ENCODE measurements at places on chromosomes 13 and 19.
A peak's percentile ranks its signal among the peaks of the same experiment; 100 is the strongest.

DNA sequence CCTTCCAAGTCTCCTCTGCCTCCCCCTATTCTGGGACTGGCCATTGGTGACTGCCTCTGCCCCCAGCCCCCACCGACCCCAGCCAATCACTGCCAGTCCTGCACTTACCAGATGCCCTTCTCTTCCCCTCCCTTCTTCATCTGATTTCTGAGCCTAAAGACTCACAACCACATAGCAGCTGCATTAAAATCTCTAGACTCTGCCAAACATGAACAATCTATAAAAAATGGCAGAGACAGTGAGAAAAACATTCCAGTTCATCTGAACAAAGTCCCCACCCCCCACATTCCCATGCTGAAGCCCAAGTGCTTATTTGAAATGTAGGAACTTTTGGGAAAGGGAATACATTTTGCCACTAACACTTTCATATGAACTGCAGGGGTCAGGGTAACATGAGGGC, 60.8 kb downstream of the KCTD12 start:
- DNase-seq, result no peak

- no peak for DNase-seq
Observed at GRCh38 chr13:27359199-27359821, 65.1 kb upstream of the GTF3A start.

- no peak for DNase-seq
Observed at GRCh38 chr13:95588721-95589120, 36.2 kb downstream of the CLDN10 start.

- no peak for DNase-seq
Observed at GRCh38 chr19:47390533-47391488, 28.5 kb downstream of the MEIS3 start.

GRCh38 chr19:14479309-14479974, 4.3 kb upstream of the PTGER1 start:
- no peak for DNase-seq

- DNase-seq, result no peak
Observed at GRCh38 chr19:485583-486236, 10.6 kb upstream of the MADCAM1 start.

GRCh38 chr13:114339857-114340534, 25.7 kb downstream of the CHAMP1 start:
- DNase-seq, result no peak

GRCh38 chr13:97884707-97885468, 68.6 kb upstream of the IPO5 start:
- DNase-seq, result no peak

DNA sequence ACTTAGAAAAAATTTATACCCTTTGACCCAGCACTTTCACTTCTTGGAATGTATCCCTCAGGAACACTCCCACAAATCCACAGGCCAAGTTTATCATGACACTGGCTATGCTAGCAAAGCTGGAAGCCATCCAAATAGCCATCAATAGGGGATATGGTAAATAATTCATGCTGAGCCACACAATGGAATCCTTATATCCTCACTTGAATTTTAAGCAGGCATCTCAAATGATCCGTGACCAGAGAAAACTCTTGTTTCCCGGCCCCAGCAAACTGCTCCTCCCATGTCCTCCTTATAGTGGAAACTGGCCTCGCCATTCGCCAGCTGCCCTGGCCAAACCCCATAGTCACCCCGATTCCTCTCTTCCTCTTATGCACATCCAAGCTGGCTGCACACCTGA, 37.6 kb downstream of the GRIK5 start:
- DNase-seq, result peak; percentile 58

DNA sequence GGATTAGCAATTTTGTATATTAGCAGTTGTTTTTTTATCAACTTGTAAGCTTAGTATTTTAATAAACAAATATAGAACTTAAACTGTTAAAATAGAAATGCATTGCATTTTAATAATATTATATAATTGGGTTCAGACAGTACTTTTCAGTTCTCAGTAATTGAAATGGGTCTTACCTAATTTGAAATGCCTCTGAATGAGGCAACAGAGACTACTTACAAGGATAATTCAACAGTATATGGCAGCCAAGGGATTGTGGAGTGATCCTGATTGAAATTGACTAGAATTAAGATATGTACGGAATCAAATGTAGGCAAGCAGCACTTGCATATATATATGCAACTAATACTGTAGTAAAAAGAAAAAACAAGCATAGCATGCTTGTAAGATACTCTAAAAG, 1503.9 kb upstream of the MIR17HG start:
- DNase-seq, result no peak

DNA sequence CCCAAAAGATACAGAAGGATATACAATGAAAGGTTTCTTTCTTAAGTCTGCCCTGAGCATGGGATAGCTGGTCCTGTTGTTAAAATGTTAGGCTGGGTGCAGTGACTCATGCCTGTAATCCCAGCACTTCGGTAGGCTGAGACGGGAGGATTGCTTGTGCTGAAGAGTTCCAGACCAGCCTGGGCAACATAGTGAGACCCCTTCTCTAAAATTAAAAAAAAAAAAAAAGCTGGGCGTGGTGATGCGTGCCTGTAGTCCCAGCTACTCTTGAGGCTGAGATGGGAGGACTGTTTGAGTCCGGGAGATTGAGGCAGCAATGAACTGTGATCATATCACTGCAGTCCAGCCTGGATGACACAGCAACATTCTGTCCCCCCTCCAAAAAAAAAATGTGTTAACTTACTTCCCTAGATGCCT, 52.5 kb upstream of the SHKBP1 start:
- DNase-seq, result no peak

DNA sequence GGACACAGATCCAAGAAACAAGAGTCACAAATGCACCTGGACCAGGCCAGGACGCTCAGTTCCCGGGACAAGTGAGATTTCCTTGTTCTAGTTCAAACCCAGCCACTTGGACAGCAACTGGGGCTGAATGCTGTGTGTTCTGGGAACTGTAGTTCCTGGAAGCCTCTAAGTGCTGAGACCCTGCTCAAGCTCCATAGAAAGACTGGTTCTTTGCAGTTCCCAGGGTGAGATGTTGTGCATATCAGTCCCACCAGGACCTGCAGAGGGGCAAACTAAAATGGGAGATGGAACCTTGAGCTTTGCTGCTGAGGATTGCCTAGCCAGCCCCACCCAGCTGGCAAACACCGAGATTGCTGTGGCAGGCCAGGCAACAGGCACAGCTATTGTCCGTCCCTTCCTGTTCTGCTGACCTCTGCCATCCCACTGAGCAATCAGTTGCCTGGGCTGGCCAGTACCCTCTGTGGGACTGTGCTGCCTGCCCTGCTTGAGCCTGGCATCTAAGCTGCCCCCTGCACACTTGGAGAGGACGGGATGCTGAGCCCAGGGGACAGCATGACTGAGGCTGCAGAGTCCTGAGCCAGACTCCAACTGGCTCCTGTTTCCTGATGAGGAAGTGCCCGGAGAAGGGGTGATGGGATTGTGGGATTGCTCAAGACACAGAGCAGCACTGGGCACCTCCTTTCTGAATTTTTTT, 1.4 kb upstream of the GIPC1 start:
- DNase-seq, result no peak

DNA sequence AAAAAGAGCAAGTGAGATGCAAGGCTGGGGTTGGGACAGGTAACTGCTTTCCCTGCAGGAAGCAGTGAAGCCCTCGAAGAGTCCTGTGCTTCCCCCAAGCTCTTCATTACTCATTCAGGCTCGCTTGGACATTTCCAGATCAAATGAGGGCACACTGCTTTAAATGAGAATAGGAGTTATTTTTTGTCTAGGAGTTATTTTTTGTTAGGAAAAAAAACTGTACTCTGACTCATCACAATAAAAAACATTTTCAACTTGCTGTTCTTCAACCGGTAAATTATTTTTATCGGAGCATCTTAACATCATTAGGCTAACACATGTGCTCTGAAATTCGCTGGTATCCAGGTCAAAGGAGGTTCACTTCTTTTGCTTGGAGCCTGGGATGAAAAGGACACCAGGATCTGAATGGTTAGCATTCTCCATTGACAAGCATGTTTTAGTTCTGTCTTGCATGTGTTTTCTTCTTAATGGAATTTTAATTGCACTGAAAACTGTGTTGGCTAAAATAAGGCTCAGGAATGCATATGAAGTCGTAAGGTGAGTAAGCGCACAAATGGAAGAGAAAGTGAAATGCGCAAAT, 80.7 kb upstream of the STK24 start:
- DNase-seq, result no peak

- no peak for DNase-seq
Observed at GRCh38 chr19:36488846-36489117, 579 bp downstream of the ZNF566 start.

GRCh38 chr13:24629320-24629719, 50.9 kb upstream of the ATP12A start:
- DNase-seq, result no peak

DNA sequence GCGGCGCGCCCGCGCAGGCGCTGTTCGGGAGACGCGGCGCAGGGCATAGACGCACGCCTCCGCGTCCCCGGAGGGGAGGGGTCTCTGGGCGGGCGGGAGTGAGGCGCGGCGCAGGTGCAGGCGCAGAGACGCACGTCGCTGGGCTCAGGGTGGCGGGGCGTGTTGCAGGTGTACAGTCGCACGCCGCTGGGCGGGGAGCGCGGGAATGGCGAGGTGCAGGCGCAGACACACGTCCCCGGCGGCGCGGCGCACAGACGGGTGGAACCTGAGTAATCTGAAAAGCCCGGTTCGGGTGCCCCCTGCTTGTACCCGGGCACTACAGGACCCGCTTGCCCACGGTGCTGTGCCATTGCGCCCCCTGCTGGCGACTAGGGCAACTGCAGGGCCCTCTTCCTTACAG, 44.7 kb downstream of the PLPP2 start:
- no peak for DNase-seq

- no peak for DNase-seq
Observed at GRCh38 chr13:43088093-43088511, 64.7 kb downstream of the DNAJC15 start.

- DNase-seq, result no peak
Observed at GRCh38 chr13:98504371-98504963, 72.4 kb downstream of the STK24 start.

DNA sequence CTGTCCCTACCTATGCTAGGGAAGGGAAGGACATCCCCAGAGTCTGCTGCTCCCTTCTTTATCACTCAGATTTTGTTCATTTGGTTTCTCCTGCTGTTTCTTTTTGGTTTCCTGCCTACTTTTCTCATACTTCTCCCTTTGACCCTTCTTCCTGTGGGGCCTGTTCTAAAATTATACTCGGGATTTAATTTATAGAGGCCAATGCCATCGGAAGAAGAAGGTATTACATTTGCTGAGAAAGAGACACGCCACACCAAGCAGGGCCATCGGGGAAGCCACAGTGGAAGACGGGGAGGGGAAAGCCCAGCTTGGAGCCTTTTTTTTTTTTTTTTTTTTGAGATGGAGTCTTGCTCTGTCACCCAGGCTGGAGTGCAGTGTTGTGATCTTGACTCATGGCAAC, 46.8 kb upstream of the FARP1 start:
- DNase-seq, result no peak

- no peak for DNase-seq
Observed at GRCh38 chr13:99418843-99419140, 82.5 kb upstream of the TM9SF2 start.

DNA sequence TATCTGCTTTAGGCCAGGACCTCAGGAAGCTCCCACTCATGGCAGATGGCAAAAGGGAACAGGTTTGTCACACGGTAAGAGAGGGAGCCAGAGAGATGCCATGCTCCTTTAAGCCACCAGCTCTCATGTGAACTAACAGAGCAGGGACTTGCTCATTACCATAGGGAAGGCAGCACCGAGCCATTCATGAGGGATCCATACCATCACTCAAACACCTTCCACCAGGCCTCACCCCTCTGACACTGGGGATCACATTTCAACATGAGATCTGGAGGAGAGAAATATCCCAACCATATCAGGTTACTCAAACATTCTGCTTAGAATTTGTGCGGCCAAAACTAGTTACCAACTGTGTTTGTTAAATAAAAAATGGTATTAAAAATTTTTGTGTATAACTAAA, 427.0 kb downstream of the UQCRFS1 start:
- DNase-seq, result no peak

GRCh38 chr19:2201473-2202148, 34.5 kb downstream of the PLEKHJ1 start:
- DNase-seq, result no peak

- no peak for DNase-seq
Observed at GRCh38 chr13:78012046-78012445, 93.4 kb upstream of the EDNRB start.

DNA sequence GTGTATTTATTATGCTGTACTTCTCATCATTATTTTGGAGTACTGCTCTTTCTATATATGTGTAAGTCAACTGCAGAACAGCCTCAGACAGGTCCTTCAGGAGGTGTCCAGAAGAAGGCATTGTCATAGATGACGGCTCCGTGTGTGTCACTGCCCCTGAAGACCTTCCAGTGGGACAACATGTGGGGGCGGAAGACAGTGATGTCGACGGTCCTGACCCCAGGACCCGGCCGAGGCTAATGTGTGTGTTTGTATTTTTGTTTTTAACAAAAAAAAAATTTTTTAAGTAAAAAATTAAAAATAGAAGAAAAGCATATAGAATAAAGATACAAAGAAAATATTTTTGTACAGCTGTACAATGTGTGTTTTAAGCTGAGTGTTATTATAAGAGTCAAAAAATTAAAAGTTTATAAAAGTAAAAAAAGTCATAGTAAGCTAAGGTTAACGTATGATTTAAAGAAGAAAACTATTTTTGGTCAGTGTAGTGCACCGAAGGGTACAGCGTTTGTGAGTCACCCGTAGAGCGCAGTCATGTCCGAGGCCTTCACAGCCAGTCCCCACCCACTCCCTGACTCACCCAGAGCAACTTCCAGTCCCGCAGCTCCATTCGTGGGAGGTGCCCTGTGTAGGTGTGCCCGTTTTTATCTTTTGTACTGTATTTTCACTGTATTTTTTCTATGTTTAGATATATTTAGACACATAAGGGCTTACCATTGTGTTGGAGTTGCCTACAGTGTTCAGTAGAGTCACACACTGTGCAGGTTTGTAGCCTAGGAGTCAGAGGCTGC, 42.2 kb upstream of the SPACA7 start:
- DNase-seq, result no peak

GRCh38 chr19:30371161-30371836, 885 bp upstream of the ZNF536 start:
- no peak for DNase-seq

GRCh38 chr13:91115776-91116175, 231.7 kb upstream of the MIR17HG start:
- DNase-seq, result no peak

- no peak for DNase-seq
Observed at GRCh38 chr13:52141299-52141698, 12.4 kb upstream of the NEK5 start.

- no peak for DNase-seq
Observed at GRCh38 chr19:690203-690602, 5.0 kb downstream of the PRSS57 start.

- no peak for DNase-seq
Observed at GRCh38 chr13:46759846-46760245, 37.1 kb downstream of the ESD start.
